ENCODE measurements at places on chromosomes 4 and X.

- DNase-seq = no peak
Measured at GRCh38 chrX:155247497-155247896, 16.8 kb downstream of the RAB39B start.

GRCh38 chrX:119497185-119497584 is 28.9 kb downstream of the SLC25A5 start:
- no peak for DNase-seq

- no peak for DNase-seq
Measured at GRCh38 chr4:110008540-110008939, 95.9 kb downstream of the EGF start.

DNA sequence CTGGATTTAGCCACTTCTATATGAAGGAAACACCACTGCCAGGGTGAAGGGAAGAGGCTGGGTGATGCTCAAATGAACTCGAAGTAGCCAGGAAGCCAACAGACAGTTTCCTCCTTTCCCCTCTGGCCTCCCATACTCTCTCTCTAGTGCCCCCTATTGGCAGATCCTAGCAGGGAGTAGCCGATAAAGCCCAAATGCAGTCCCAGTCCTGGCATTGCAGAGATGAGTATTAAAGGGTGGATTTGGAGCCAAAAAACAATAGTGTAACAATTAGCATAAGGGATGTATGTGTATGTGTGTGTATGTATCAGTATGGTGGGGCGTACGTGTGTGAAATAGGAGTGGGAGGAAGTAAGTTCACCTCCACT is 213.8 kb upstream of the LDB2 start:
- no peak for DNase-seq

- DNase-seq = no peak
Measured at GRCh38 chr4:187814737-187815465, 180.7 kb upstream of the ZFP42 start.

DNA sequence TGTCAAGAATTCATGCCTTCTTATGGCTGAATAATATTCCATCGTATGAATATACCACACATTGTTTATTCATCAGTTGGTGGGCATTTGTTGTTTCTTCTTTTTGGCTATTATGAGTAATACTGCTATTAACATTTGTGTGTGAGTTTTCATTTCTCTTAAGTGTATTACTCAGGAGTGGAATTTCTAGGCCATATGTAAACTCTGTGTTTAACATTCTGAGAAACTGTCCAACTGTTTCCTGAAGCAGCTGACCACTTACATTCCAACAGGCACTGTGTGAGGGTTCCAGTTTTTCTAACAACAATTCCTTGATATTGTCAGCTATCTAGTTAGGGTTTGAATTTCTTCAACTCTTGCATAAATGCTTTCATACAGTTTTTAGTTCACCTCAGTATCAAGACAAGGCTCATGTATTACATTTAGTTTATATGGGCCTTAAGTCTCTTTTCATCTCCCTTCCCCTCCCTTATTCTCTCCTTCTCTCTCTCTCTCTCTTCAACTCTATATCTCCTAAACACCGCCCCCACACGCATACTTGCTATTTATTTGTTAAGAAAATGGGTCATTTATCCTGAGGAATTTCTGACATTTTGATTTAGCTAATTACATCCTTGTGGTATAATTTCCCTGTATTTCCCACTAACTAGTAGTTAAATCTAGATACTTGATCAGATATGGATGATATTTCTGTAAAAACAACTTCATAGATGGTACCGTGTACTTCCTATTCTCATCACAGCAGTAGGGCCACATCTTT is 77.4 kb downstream of the WDR19 start:
- no peak for DNase-seq

- no peak for DNase-seq
Measured at GRCh38 chr4:26885912-26886274, 25.3 kb downstream of the STIM2 start.

- no peak for DNase-seq
Measured at GRCh38 chr4:93216646-93217045, 611.9 kb upstream of the ATOH1 start.

GRCh38 chrX:28693101-28693500 is 105.9 kb downstream of the IL1RAPL1 start:
- DNase-seq = no peak

DNA sequence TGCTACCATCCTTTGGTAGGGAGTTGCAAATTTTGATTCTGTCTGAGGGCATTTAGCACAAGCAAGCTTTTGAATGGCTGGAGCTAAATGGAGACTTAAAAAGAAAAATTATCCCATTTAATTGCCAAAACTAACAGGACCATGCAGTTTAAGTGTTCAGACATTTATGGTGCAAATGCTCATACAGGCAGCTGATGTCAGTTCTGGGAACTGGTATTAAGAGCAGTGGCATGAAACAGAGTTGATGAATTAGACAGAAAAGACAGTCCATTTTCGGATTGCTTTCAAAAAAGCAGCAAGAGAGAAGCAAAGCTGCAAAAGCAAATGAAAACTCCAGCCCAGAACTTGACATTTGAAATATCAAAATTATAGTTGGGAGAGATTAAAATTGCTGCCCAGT is 1.3 kb downstream of the SCRG1 start:
- DNase-seq = no peak

DNA sequence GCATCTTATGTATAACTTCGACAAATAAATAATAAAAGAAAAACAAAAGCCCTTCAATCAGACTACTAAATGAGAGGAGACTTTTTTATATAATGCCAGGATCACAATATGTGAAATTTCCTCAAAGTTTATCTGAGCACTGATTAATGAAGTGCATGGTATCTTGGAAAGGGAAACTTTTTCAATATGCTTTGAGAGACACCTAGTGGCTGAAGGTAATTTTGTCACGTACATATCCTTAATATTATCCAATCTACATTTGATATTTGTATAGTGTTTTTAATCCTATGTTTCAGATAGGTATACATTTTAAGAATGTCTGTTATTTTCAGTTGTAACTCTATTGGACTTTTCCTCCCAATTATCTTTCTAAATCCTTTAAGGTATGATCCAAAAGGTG is 146.8 kb downstream of the KLHL4 start:
- DNase-seq = no peak

DNA sequence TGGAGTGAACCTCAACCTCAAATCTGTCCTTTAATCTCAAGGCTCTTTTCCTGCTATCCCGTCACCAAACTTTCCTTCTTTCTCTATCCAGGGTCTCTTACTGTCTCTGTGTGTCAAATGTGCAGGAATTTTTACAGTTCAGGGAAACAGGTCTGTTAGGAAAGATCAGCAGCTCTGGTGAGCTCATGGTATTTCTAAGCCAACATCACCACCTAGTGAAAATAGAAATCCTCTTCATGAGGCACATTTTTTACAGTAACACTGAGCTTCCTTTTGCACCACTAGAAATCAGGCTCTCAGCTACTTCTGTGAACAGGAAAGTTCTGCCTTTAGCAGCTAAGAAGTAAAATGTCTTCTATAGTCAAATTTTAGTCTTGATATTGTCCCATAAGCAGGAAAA is 39.6 kb downstream of the NUDT11 start:
- no peak for DNase-seq

GRCh38 chr4:144295286-144295995 is 154.9 kb upstream of the GYPA start:
- DNase-seq = no peak

DNA sequence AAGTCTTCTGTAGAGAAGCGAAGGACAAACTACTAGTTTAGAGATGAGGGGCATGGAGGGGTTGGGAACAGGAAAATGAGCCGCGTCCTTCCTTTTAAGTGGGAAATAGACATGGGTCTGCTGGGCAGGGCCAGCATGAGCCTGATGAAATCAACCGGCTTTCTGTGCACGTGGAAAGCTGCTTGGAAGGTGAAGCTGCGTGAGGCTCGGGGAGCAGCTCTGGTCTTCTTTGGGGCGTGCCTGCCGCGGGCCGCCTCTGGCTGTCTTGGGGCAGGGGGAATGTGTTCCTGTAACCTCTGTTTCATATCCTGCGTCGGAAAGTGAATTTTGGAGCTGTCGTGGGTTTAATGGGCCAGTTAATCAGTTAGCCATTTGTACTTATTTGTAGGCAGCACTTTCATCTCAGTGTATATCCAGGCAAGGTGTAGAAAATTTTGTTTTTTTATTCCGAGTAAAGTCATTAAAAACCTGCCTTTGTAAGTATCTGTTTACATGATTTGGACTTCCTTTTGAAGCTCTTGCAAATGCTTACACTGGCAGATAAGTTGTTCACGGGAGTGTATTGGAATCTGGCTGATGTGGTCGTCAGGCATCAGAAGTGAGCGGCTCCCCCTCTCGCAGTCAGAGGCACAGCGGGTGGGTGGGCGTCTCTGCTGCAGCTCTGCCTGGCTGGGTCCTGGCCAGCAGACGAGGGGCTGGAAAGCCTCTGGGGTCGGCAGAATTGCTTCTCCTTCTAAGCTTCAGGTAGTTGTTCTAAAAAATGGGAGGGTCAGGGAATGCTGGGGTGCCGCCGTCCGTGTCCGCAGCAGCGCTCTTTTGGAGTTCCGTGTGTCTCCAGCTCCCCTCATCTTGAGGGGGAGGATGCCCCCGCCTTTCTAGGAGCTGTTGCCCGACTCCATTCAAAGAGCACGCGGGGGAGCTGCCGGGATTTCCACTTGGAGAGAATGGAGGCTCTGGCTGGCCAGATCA is 70.5 kb upstream of the HGFAC start:
- peak; percentile 34 for DNase-seq

DNA sequence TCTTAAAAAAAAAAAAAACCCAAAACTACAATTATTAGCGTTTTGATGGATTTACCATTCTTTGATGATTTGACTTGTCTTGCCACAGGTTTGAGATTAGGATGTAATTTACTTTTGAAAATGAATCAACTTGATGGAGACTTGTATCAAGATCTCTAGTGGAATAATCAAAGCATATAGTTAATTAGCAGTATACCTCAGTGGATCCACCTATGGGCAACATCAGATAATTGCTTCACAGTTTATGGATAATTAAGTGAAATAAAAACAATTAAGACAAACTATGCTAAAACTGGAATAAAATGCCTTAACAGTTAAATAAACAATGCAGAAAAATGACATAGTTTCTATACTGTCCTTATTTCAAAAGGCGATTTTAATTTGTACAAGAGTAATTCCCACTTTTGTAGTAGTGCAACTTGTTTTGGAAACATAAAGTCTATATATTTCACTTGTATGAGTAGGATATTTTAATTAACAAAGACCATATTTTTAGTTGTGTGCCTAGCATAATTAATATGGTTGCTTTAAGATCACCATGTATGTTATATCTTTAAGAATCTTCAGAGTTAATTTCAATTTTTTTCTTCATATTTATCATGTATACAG is 4.2 kb downstream of the CPEB2 start:
- DNase-seq = no peak

DNA sequence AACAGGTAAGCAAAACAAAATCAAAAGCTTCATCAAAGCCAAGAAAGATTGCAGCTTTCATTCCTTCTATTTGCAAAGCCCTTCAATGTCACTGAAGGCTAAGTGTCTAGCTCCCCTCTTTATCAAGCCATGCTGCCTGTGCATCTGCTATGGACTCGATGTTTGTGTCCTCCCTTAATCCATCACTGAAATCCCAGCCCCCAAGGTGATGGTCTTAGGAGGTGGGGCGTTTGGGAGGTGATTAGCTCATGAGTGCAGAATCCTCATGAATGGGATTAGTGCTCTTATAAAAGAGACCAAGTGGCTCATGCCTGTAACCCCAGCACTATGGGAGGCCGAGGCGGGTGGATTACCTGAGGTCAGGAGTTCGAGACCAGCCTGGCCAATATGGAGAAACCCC is 6.9 kb upstream of the TRIM2 start:
- no peak for DNase-seq

DNA sequence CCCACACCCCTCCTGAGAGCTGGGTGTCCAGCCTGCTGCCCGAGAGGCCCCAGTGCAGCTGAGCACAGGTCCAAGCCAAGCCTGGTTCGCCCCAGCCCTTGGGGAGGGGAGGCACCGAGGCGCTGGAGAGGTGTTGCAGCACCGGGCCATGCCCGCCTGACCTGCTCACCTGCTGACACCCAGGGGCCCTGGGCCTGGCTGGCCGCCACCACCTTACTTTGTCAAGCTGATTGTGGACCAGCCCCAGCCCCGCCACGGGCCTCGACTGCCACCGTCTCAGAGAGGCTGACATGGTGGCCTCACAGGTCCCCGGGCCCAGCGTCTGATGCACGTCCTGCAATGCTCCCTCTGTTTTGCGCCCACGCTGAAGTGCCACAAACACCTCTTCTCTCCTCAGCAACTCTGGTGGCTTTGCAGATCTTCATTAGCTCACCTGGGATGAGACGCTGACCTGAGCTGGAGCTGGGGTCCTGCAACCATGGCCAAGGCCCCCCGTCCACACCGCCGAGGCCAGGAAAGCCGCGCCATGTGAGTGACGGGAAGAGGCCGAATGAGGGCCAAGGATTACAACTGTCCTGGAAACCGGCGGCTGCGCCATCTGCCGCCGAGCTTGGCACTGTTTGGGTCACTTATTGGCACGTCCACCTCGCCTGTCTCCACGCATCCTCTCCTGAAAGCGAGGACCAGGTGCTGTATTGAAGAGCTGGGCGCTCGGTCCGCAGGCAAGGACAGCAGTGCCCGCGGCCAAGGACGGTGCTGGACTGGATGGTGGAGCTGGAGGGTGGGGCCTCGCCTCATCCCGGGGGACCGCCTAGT is 7.6 kb downstream of the CPLX1 start:
- no peak for DNase-seq

GRCh38 chr4:150938873-150939499 is 76.1 kb downstream of the LRBA start:
- no peak for DNase-seq

DNA sequence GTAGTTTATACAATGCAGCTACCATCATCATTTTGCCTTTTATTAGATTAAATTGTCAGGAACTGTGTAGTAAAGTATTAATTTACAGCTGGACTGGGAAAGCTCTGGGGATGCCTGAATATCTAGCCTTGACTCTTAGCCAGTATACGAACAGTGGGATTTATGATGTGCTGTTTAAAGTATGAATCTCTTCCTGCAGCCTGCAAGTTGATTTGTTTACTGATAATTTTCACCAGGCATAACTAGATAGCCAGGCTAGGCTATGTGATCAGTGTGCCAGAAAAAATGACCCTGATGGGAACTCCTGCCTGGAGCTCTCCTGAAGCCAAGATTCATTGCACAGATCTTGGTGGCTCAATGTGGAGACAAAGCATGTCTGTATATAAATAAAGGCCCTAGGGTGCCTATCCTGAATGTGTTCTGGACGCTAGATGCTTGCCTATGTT is 119.2 kb downstream of the SCLT1 start:
- no peak for DNase-seq

GRCh38 chr4:76989391-76990061 is 40.0 kb downstream of the SEPTIN11 start:
- no peak for DNase-seq

- no peak for DNase-seq
Measured at GRCh38 chrX:71909956-71910355, 689 bp upstream of the NHSL2 start.

DNA sequence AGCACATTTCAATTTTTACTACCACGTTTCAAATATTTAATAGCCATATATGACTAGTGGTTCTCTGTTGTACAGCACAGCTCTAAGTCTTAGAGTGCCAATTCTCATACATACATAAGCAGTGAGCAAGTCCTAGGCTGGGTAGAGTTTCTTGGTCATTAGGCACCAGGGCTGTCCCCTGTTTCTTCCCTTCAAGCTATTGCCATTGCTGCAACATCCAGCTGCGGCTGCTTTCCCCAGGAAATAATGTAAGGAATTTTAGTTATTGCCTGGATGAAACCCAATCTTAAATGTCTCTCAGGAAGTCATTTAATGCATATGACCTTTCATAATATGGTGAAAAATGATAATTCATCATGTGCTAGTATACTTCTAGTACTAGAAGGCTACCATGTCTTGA is 74.1 kb upstream of the PPP3CA start:
- DNase-seq = no peak

GRCh38 chr4:189081826-189082225 is 858.8 kb upstream of the FRG1 start:
- no peak for DNase-seq

Data from substantia nigra (tissue), 51 donors.